ENCODE measurements at places on chromosomes 5 and 9.

GRCh38 chr5:111116550-111116949, 24.4 kb downstream of the WDR36 start:
- DNase-seq, result no peak

DNA sequence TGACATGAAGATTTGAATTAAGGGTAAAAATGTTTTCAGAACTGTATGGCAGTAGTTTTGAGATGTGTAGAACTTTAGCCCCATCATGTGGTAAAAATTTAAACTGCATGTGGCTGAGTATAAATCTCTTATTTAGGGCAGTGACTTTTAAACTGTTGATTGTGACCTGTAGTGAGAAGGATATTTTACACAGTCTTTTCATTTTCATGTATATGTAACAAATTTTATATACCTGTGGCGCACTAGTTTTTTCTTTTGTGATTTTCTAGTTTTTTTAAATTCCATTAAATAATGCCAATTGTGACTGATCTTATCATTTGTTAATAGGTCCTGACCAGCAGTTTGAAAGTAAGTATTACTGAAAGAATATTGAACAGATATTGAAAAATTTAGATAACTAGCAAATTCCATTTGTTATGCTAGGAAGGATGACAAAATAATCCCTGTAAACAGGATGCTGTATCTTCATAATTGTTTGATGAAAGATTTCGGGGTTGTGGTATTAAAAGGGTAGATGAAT, 47.2 kb downstream of the GPBP1 start:
- DNase-seq, result peak; percentile 86

- no peak for DNase-seq
Observed at GRCh38 chr9:122236681-122237080, 7.9 kb upstream of the LHX6 start.

- DNase-seq, result no peak
Observed at GRCh38 chr9:77647267-77648233, 572 bp downstream of the GNA14 start.

GRCh38 chr5:141788296-141788970, 89.8 kb downstream of the PCDH1 start:
- no peak for DNase-seq

- DNase-seq, result no peak
Observed at GRCh38 chr9:119160551-119160950, 208.7 kb downstream of the BRINP1 start.

- no peak for DNase-seq
Observed at GRCh38 chr5:147065071-147065470, 169.8 kb upstream of the STK32A start.

DNA sequence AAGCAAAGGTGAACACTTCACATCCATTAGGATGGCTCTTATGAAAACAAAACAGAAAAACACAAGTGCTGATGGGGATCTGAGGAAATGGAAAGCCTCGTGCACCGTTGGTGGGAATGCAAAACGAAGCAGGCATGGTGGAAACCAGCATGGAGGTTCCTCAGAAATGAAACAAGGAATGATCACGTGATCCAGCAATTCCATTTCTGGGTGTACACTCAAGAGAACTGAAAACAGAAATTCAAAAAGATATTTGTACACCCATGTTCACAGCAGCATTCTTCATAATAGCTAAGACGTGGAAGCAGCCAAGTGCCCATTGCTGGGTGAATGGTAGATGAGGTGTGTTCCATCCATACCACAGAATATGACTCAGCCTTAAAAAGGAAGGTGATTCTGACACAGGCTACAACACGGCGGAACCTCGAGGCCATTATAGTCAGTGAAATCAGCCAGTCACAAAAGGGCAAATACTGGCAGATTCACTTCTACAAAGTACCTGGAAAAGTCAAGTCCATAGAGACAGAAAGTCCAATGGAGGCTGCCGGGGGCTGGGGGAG, 87.2 kb upstream of the RAPGEF1 start:
- no peak for DNase-seq

GRCh38 chr9:136197084-136197875, 7.6 kb downstream of the LHX3 start:
- no peak for DNase-seq

- no peak for DNase-seq
Observed at GRCh38 chr9:134047868-134048581, 19.8 kb downstream of the BRD3 start.

- no peak for DNase-seq
Observed at GRCh38 chr5:168883281-168883741, 304.1 kb upstream of the PANK3 start.

- DNase-seq, result peak; percentile 57
Observed at GRCh38 chr9:35903049-35903448, 3.0 kb upstream of the HRCT1 start.

- peak; percentile 23 for DNase-seq
Observed at GRCh38 chr9:124218438-124218982, 39.2 kb upstream of the NEK6 start.

GRCh38 chr5:126499853-126500342, 76.7 kb downstream of the GRAMD2B start:
- DNase-seq, result peak; percentile 14

- DNase-seq, result no peak
Observed at GRCh38 chr5:1867114-1867814, 15.5 kb downstream of the IRX4 start.

DNA sequence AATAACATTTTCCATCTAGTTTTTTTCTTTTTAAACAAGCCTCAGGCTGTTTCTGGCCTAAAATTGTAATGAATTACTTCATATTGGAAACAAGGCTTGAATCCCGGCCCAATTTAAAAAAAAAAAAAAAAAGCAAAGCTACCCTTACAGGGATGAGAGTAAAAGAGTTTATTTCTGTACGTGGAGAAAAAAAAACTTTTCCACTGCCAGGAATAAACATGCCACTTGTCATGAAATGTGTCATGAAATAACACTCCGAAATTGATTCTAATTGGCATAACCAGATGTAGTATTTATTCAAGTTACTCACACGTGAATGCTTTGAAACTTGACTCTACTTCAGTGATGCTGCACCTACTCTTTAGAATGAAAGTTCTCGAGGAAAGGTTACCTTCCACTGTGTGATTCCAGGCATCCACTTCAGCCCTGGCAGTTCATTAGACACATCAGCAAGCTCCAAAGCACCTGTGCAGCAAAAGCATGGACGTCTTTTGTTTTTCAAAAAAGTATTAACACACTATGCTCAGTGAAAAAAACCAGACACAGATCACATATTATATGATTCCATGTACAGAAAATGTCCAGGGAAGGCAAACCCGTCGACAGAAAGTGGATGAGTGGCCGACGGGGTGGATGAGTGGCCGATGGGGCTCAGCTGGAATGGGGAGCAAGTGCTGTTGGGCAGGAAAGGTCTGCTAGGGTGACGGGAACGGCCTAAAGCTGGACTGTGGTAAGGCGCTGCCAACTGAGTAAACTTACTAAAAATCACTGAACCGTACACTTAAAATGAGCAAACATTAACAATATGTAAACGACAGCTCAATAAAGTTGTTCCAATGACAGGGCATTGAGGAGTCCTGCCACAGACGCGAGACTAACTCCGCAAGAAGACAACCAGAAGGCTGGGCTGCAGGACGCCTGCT, 21.2 kb downstream of the NSUN2 start:
- DNase-seq, result no peak

DNA sequence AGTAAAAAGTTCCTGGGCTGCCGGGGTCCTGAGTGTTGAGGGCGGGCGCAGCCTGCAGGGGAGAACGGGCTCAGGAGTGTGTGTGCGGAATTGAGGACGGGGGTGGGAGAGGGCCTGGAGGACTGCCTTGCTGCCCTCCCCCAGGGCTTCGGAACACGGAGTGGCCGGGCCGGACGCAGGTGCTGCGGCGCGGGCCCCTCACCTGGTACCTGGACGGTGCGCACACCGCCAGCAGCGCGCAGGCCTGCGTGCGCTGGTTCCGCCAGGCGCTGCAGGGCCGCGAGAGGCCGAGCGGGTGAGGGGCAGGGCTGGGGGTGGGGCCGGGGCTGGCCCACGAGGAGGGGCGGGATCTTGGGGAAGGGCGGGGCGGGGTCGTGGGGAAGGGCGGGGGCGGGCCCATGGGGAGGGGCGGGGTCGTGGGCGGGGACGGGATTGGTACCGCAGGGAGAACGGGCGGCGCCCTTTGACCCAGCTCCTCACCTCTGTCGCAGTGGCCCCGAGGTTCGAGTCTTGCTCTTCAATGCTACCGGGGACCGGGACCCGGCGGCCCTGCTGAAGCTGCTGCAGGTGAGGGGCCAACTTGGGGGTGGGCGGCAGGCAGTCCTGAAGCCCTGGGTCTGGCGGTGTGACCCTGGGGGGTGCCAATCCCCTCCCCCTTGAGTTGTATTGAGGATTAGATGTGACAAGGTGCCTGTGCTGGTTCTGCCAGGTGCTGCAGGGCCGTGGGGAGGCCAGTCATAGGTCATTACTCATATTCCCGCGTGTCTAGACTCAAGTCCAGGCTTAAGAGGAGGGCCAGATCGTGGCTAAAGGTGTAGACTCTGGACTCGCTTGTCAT, 7.1 kb downstream of the FPGS start:
- DNase-seq, result peak; percentile 68

GRCh38 chr5:139287890-139288635, 5.5 kb upstream of the MATR3 start:
- peak; percentile 15 for DNase-seq

- no peak for DNase-seq
Observed at GRCh38 chr5:178210073-178210535, 5.8 kb downstream of the HNRNPAB start.

- no peak for DNase-seq
Observed at GRCh38 chr9:16206518-16206917, 653.7 kb downstream of the CCDC171 start.

- no peak for DNase-seq
Observed at GRCh38 chr5:53334431-53334941, 145.9 kb upstream of the FST start.

DNA sequence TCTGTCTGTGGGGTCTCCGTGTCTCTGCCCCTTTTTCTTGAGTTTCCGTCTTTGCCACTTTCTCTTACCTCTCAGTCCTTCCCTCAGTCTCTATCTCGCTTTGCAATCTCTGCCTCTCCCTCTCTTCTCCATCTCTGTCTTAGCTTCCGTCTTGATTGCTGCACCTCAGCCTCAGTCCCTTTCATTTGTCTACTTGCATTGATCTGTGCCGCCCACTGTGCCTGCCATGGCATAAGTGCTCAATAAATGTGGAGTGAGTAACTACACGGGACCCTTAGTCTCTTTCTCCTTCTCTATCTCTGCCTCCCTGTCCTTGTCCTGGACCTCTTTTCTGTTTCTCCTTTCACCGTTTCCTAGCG, 6.6 kb downstream of the PCDHGC5 start:
- no peak for DNase-seq

DNA sequence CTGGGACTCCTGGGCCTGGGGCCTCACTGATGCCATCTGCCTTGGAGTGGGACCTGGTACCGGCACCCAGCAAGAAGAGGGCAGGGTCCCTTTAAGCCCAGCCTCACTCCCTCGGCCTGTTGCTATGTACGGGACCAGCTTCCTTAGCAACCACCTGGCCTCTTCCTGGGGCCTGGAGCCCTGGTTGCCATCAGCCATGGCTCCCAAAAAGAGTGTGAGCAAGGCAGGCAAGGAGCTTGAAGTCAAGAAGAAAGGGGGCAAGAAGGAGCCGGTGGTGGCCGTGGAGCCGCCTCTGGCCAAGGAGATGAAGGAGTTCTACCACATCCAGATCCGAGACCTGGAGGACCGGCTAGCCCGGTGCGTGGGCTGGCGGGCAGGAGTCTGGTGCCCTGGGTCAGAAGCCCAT, at the start of gene CFAP157:
Gene CFAP157, plus strand, starts transcription at position 153 of the 406 bp plus-strand sequence. Its CDS starts 44 bp downstream, at position 197.
- DNase-seq, result no peak

DNA sequence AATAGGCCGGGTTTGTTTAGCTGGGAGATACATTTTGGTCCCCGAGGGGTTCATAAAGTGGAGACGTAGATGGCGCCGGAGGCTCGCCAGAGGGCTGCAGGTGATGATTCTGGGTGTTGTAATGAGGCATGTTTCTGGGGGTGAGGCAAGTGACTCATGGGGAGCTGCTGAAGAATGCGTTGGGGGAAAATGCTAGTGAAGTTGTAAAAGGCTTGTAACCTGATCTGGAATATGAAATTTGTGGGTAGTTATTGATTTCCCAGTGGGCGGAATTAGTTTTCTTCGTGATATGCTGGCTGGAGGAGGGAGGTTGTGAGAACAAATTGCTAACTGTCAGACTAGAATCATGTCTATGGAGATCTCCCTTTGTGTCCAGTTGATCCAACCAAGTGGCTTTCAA, 158.3 kb downstream of the DOCK2 start:
- no peak for DNase-seq

GRCh38 chr9:115730396-115730795, 423.2 kb upstream of the PAPPA start:
- no peak for DNase-seq

- DNase-seq, result no peak
Observed at GRCh38 chr5:170504616-170505266, 921 bp downstream of the KCNIP1 start.

DNA sequence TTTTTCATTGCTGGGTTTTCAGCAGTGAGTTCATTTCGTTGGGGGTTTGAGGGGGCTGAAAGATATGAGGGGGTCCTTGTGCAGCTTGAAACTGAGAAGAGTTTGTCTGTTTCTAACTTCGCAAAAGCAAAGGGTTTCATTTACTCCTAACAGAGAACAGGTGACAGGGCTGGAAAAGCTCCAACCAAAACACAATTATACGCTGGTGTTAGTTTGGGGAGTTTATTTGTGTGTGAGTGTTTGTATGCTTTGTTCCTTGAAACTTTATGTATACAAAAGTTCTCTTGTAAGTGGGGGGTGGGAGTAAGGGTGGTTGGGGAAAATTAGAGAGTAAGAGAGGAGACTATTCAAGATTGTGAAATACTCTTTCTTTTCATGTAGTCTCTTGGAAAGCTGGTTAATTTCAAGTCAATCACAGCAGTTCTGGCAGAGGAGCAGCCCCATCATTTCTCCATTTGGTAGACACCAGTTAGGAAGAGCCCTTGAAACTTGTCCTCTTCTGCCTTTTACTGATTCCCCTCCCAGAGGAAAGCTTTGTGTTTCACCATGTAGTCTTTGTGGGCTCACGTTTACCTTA, 881 bp downstream of the TNFAIP8 start:
- DNase-seq, result no peak

DNA sequence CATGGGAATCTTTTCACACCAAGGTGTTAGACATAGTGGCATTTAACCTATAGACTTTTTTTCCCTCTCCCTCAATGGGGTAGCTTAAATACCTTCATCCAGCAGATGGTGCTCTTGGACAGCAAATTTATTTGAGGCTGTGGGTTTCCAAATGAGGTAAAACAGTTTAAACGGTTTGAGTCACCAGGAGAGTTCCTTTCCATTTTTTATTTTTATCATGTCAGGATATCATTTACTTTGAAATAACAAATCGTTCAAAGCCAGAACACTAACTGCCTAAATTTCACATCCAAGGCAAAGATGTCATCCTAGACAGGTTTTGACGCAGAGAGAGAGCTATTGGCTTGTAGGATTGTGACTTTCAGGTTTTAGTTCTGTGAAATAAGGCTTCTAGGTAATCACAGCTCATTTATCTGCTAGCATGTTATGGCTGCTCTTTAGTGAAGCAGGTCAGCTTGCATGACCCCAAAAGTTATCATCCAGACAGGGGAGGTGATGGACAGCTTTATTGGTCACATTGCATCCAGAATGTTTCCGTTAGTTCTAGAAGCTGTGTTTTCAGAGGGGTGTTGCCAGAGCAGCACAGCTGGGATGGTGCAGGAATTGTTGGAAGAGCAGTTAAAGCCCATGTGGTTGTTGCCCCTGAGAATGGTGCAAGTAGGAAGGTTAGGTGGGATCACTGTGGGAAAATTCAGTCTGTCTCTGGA, 69.8 kb downstream of the KDM4C start:
- peak; percentile 78 for DNase-seq

GRCh38 chr9:90477535-90477934, 165.1 kb downstream of the DIRAS2 start:
- DNase-seq, result no peak

Measured in erythroblast (primary cell).